ENCODE measurements at places on chromosomes 5 and 9.

DNA sequence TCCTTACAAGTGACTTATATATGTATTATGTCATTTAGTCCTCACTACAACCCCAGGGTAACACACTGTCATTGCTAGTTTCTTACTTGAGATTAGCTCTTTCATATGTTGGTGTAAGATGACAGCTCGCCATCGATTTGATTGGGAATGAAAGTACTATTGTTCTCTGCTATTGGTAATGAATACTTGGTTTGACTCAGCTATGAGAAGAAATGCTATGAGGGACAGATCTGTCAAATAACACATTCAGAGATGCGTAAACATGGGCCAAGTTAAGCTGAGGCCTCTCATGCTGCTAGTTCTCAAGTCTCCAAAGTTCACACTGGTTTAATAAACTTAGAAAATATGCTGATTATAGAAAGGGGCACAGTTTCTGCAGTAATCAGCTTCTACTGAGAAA, 142.7 kb downstream of the SGCD start:
- no peak for DNase-seq

DNA sequence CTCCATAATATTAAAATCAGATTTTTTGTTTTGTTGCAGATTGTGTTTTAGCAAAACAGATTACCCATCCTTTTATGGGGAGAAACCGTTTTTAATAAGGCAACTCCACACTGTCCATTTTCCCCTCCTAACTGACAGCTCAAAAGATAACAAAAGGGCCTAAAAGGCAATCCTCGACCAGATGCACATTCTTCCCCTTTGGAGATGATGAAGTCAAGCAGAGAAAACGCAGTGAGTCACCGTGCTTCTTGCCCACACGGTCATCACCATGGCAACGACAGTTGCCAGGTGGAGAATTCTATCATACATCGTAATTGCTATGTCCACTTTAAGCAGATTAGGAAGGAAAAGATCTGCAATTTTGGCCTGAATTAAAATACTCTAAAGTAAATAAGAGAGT, 96.4 kb downstream of the DIRAS2 start:
- DNase-seq = no peak

- DNase-seq = no peak
Measured at GRCh38 chr5:81232464-81233079, 550 bp upstream of the CKMT2 start.

DNA sequence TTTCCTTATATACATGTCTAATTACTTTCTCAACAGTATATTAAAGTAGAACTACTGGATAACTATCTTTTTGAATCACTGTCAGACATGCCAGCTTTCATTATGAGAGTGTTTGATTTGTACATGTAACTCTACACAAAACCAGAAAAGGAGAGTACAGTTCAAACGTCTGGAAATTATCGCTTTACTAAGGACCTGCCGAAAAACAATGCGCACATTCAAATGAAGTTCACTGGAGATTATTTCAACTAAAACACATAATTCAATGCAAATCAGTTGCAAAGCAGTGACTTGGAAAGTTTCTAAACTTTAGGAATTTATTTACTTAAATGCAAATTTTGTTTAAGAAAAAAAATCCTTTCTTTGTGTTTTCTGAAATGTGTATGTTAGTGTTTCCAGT, 942.5 kb downstream of the EFNA5 start:
- no peak for DNase-seq

GRCh38 chr5:26343801-26344325, 694.5 kb downstream of the CDH9 start:
- DNase-seq = no peak
